ENCODE measurements at places on chromosomes 5 and 9.

DNA sequence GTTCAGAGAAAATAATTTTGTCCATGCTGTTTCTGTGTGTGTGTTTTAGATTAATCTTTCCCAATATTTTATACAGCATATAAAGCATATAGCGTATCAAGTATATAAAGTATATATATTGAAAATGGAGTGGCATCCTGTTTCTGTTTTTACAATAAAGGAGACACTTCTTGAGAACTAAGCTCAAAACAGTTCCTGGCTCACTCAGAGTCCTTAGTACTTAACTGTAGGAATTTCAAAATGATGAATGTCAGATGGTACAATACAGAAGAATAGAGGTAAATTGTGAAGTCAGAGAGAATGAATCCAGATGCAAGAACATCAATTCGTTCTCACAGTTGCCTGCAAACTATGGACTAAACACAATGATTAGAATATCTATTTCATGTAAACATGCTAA, 68.7 kb upstream of the TAS2R1 start:
- no peak for DNase-seq

GRCh38 chr9:79603222-79603920, 31.6 kb downstream of the TLE4 start:
- DNase-seq, result no peak

GRCh38 chr9:133210202-133210532, 1.1 kb upstream of the OBP2B start:
- DNase-seq, result no peak

DNA sequence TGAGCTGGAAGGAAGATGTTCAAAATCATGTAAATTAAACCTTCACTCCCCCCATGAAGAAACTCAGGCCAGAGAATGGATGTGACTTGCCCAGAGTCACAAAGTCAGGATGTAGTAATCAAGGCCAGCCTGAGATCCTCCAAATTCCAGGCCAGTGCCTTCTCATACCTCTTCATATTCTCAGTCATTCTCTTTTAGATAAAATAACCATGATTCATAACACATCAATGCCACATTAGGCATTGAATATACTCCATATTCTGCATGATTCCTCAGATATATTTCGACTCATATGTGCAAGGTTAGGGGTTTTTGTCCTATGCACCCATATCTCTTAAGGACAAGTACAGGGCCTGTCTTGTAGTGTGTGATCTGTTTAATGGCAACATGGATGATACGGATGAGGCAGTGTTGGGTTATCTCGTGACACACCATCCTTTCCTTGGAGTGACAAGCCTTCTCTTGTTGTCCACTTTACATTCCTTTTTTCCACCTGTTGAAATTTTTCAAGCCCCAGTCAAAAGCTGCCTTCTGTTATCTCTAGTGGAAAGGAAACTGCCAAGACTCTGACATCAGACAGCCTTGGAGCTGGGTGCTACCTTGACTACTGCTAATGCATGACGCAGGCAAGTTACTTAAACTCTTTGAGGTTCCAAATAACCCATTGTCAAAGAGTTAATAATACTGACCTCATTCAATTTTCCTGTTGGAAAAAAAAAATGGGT, 227.5 kb upstream of the NR4A3 start:
- DNase-seq, result no peak

GRCh38 chr5:1325870-1326531, 18.9 kb downstream of the CLPTM1L start:
- no peak for DNase-seq

DNA sequence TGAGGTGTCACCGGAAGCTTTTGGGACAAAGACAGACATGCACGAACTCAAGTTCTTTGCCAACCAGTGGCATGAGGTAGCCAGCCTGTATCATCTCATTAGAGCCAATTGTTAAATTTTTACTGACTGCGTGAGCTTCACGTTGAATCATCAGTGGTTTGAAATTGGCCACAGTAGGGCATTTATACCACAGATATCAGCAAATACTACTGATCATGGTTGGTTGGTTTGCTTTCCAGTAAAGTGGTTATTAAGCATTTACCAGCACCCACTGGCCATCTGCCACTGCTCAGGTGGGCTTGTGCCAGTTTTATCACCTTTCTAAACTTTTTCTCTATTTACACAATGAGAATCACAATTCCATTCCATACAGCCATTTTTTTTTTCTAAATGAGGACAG, 28.4 kb upstream of the SHC3 start:
- DNase-seq, result no peak

DNA sequence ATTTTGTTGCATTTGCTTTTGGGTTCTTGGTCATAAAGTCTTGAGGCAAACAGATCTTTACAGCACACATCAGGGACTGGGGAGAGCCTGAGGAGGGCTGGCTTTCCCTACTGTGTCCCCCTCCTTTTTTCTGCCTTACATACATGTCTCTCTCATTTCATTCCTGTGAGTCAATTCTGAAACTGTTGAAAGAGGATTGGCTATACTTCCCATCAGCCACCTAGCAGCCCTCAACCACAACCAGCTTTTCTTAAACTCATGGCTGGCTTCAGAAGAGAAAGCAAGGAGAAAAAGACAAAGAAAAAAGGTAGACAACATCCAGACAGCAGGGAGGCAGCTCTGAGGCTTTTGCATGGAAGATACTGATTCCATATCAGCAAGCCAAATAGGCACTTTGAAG, 374.8 kb upstream of the KIF2A start:
- no peak for DNase-seq

DNA sequence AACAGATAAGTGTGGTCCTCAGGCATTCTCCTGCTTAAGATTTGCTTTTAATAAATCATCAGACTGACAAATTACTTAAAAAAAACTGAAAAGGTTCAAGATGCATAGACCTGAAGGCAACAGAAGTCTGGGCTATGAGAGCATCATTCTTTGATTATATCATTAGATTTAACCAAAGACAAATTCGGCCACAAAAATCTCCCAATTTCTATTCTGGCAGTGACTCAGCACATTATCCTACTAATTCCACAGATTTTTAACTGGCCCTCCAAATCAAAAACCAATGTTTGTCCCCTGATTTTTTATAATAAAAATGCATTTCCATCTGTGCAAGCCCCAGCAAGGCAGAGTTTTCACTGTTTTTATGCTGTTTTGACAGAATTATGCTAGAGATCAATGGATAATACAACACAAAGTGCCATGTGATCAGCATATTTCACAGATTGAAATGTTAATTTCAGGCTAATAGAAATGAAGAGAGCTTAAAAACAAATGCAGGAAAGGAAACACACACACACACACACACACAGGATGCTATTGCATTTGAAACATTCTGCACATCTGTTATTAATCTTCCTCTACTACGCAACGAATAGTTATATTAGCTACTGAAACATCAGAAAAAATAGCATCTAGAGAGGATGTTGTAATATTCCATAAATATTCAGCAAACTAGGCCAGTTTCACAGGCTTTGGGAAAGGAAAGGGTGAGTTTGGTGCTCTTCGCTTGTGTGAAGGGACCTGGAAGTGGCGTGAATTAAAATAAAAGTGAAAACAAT, 177.6 kb upstream of the ST8SIA4 start:
- DNase-seq, result no peak

GRCh38 chr5:116598911-116599310, 24.3 kb upstream of the SEMA6A start:
- no peak for DNase-seq

DNA sequence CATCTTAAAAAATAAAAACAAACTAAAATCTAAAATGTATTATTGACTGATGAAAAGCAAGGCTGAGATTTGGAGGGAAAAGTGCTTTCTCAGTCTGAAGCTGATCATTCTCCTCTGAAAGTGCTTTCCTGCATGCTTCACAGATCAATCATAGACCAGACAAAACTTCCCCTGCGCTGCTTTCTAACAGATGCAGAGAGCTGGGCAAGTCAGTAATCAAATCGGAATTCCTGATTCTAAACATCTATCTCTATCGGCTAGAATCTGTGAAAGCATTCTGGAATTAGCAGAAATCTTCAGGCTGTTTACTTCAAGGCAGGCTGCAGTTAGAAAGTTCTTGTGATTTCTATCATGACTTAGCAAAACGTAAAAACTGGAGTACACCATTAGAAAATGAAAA, 15.6 kb upstream of the FAM81B start:
- no peak for DNase-seq

GRCh38 chr5:172534229-172535107, 80.1 kb upstream of the SH3PXD2B start:
- DNase-seq, result peak; percentile 38

DNA sequence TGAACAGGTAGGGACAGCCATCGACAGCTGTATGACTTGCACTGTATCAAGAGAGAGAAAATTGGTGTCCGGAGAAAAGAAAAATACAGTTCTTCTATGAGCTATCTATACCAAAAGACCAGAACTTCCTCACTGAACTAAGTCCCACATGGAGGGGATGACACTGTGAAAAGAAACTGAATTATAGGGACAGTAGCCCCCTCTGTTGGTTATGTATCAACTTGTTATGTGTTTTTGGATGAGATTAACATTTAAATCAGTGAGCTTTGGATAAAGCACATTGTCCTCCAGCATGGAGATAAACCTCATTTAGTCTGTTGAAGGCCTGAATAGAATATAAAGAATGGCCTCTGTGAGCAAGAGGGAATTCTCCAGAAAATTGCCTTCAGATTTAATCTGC, 176.6 kb upstream of the SH3GL2 start:
- no peak for DNase-seq

DNA sequence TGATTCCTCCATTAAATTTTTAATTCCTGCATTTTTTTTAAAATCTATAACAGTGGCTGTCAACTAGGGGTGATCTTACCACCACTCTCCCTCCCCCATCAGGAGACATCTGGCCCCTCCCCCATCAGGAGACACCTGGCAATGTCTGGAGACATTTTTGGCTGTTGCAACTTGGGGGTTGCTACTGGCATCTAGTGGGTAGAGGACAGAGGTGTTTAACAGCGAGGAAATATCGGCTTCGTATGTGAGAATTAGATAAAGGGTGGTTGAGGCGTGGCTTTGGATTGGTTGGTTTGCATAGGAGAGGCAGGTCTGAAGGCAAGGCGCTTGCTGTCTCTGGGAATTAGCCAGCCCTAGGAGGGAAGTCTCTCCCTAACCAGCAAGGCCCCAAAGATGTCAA, 10.5 kb downstream of the CDHR2 start:
- no peak for DNase-seq

DNA sequence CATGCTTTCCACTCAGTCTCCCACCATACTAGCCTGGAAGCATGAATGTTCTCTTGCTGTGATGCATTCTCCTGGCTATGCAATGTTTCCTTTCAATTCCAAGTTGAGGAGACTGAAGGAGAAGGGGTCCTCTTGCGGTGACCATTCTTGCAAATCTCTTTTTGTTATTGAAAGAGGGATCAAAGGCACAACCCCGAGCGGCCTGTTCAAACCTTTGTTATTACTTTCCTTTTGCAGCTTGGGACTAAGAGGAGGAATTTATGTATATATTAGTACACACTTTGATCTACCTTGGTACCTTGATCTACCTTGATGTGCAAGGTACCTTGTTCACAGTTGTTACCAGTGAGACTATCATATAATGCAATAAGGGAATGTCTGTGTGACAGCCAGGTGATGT, 147.3 kb downstream of the KCTD16 start:
- no peak for DNase-seq

DNA sequence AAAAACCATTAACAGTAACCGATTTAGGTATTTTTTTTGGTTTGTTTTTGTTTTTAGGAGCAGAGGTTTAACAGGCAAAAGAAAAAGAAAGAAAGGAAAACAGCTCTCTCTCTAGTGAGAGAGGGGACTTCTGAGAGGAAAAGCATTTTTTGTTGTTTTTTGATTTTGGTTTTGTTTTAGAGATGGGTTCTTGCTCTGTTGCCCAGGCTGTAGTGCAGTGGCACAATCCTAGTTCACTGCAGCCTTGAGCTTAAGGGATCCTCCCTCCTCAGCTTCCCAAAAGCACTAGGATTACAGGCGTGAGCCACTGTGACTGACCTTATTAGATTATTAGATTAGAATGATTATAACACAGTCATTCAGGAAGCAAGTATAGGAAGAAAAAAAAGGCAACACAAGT, 10.1 kb downstream of the USP20 start:
- DNase-seq, result no peak

DNA sequence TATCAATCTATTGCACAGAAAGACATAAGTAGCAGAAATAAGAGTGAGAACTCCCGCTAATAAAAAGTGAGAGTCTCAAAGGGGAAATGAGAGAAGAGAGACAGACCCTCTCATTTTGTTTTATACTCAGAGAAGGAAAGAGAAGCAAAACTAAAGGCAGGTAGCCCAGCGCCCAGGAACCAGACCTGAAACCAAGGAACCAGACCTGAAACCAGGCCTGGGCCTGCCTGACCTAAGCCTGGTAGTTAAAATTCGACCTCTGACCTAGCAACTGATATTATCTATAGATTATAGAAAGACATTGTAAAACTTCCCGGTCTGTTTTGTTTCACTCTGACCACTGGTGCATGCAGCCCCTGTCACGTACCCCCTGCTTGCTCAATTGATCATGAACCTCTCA, 134.5 kb upstream of the SEMA6A start:
- no peak for DNase-seq

- DNase-seq, result no peak
These were observed 100.3 kb downstream of the PCSK5 start for GRCh38 chr9:75990576-75991304.

DNA sequence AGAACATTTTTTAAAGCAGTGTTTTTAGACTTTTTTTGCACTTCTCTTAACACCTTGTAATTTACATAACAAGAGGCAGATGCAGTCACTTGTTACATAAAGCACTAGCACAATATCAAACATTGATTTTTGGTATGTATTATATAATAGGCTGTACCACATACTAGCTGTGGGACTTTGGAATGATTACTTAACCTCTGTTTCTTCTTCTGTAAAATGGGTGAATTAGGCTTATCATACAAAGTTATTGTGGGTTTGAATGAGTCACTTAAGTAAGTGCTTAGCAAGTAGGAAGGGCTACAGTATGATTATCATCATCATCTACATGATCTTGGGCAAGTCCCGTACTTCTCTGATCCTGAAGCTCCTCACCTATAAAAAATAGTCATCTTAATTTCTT, 2.1 kb downstream of the FAM81B start:
- DNase-seq, result no peak

DNA sequence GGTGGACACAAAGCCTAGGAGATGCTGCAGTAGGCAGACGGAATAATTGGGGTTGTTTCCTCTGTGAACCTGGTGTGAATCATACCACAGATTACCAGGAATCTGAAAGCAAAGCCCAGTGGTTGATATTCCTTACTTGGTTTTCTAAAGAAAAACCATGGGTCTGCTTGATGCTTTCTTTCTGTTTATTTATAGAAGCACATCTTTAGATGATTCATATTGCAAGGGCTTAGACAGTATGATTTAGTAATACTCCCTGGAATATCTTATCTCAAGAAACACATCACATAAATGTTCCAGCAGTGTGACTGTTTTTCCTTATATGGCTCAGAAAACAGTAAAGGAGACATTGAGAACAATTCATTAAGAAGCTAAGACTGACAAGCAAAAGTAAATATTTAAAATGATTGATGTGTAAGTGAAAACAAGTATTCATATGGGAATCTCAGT, 623.3 kb downstream of the RAB3C start:
- no peak for DNase-seq

All from H1 (cell line).